ENCODE measurements at places on chromosomes 1 and 21.

DNA sequence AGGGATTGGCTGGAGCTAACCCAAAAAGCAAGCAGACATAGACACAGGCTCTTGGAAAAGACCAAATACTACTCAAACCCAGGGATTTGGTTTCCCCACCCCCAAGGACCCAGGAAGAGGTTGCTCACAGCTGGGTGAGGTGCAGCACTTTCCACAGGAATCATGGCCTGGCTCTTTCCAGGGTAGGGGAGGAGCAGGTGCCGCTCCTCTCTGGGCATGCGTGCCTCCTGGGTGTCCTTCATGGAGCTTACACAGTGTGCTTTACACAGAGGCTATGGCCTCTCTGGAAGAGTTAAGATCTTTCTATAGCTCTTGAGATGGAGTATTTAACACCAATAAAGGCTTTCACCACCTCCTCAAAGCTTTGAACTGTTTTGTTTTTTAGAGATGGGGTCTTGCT is 88.3 kb downstream of the CD58 start:
- DNase-seq = no peak

- no peak for DNase-seq
Observed at GRCh38 chr1:220875260-220875659, 4.0 kb upstream of the HLX start.

DNA sequence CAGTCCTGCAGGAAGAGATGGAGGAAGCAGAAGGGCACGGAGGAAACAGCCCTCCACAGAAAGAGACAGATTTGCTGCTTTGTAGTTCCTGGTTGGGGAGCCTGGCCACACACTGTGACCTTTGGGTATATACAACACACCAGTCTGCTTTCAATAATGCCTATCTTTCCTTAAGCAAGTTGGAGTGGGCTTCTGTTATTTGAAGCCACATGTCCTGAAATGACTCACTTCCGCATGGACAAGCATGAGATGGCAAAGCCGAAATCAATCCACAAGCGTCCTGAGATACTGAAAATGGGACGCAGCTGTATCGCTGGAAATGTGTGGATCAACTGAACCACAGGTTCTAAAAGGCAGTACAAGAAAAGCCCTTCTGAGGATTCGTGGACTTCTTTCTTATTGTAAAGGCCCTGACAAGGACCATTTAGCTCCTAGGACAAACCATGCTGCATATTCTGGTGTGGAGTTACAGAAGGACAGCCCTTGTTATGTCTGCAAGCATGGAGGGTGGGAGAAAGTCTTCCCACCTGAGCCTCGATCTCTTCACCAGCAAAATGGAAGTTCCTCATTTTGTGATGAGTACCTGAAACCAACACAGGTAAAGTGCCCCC is 22.7 kb upstream of the FHAD1 start:
- DNase-seq = no peak

- no peak for DNase-seq
Observed at GRCh38 chr1:94552071-94552586, 10.6 kb upstream of the F3 start.

DNA sequence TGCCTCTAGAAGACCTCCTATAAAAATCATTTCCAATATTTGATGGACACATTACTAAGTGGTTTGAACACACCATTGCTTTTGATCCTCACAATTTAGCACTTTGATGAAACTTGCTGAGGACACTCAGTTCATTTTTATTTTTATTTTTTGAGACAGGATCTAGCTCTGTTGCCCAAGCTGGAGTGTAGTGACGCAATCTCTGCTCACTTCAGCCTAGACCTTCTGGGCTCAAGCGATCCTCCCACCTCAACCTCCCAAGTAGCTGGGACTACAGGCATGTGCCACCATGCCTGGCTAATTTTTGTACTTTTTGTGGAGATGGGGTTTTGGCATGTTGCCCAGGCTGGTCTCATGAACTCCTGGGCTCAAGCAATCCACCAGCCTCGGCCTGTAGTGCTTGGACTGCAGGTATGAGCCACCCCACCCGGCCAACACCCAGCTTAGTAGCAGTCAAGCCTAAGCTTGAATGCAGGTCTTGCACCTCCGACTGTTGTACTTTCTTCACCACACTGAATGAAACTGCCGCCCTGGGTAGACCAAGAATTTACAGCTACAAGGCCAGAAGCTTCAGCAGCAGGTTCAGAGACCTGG is 24.8 kb upstream of the ATP2B4 start:
- no peak for DNase-seq

- no peak for DNase-seq
Observed at GRCh38 chr1:20964540-20965484, 177.7 kb upstream of the HP1BP3 start.

DNA sequence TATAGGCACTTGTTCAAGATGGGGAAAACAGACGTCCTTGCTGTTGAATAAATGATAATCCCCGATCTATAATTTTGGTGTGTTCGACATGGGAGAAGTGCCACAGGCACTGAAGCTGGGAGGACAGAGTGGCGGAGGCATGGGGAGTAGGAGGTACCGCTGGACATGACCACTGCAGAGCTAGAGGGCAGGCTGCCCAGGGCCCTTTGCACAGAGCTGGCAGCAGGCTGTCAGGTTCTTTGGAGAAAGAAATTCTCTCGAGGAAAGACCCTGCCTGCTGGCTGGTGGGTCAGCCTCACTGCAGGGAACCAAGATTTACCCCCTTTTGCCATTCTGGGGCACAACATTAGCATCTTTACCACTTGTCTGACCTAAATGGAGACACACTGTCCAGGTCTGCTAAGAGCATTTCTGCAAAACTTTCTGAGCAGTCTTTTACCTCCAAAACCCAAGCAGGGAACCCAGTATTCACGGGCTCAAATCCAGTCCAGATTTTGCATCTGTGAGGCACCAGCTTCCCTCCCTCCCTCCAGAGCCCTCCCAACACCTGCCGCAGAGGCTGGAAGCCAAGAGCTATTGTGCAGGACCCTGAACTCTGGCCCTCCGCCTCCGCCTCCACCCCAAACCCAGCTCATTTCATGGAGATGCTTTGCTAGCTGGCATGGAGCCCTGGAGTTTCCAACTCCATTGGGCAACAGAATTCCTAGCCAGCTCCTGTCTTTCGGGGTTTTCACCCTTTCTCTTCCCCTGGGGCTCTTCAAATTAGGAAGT is 142.3 kb downstream of the PLXNA2 start:
- no peak for DNase-seq

DNA sequence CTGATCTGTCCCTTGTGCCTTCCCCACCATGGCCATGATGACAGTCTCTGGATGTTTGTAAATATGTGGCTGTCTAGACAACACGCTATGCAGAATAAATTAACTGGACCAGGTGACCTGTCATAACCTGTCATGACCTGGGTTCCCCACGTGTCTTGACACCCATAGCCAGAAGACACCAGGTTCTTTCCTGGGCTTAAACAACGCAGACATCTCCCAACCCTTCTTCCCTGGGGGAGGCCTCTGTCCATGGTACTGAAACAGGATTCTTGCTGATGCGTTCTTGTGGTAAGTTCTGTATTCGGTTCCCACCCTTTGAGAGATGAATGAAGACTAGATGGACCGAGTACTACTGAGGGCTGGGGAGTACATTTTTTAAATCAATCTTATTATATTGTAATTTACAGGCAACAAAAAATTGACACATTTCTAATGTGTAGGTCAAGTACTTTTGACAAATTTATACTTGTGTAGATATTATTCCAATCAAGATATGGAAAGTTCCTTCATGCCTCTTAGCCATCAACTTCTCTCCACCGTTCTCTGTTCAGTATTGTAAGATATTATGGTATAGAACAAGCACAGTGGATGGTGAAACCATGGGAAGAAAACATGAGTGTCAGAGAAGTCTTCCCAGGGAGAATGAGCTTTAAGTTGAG is 738.8 kb downstream of the PTPRU start:
- DNase-seq = no peak

DNA sequence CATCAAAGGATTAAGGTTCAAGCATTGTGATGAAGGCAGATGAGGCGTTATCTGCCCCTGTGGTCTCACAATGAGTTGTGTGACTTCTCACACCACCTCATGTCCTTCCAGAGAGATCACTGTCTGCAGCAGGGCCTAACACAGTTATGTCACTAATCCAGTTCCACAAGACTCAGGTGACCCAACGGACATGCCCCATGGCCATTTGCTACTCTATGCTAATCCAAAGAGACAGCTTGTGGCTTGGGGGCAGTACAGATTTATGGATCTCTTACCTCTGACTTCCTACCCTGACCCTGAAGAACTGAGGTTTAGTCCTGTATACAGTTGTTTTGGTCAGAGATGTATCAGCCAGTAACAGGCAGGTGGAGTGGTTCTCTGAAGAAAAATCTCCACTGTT is 147.1 kb downstream of the GLUL start:
- DNase-seq = no peak

- DNase-seq = no peak
Observed at GRCh38 chr1:221268295-221268694, 389.1 kb downstream of the HLX start.

DNA sequence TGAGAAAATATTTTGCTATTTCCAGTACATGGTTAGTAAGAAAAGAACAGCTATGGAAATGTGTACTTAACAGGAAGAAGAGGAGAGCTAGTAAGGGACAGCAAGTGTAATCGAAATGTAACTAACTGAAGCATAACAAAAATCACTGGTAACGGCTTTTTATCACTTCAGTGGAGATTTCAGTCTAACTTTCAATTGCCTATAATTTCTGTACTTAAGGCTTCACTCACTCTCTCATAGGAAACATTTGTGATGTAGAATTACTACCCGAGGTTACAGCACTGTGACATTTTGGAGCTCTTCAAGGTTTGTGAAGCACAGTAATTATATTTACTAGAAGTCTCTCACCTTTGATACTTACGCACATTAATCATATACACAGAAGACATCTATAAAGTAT is 1119.1 kb downstream of the AMY1C start:
- DNase-seq = no peak

- no peak for DNase-seq
Observed at GRCh38 chr21:26136671-26137070, 33.9 kb downstream of the APP start.

- no peak for DNase-seq
Observed at GRCh38 chr21:29074007-29074376, 544 bp upstream of the CCT8 start.

- DNase-seq = no peak
Observed at GRCh38 chr1:227741166-227741870, 6.1 kb downstream of the SNAP47 start.

DNA sequence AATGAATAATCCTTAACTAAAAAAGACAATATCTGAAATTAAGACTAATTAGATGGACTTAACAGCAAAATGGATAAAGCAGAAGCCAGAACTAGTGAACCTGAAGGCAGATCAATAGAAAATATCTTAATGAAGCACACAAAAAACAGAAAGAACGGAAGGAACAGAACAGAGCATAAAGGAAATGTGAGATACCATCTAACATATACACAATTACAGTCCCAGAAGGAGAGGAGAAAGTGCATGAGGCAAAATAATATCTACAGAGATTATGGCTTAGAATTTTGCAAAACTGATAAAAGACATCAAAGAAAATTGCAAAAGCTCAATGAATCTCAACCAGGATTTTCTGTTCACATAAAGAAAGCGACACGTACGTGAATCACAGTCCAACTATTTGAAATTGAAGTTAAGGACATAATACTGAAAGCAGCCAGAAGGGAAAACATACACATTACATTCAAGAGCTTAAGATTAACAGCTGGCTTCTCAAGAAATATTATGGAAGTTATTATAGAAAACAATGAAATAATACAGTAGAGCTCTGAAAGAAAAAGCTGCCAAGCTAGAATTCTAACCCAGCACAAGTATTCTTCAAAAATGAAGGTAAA is 182.0 kb downstream of the CDC42BPA start:
- DNase-seq = no peak

- no peak for DNase-seq
Observed at GRCh38 chr1:246815693-246816270, 91.6 kb downstream of the SCCPDH start.

DNA sequence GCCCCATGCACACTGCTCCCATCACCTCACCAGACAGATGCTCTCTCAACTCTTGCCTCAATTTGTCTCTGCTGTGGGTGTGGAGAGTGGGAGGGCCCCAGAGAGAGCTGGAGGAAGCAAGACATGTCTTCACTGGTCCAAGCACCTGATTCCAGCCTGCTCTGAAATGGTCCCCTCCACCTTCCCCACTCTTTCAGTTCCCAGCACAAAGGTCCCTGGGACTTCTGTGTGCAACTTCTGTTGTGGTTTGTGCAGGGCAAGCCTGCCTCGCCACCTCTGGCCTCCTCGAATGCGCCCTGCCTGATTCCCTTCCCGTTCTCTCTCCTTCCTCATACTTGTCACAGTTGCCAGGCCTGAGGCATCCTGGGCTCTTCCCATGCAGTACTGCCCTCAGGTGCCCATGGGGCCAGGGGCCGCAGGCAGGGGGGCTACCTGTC is 119.3 kb downstream of the SYT2 start:
- no peak for DNase-seq

- no peak for DNase-seq
Observed at GRCh38 chr1:17538428-17539117, 925 bp upstream of the ARHGEF10L start.

DNA sequence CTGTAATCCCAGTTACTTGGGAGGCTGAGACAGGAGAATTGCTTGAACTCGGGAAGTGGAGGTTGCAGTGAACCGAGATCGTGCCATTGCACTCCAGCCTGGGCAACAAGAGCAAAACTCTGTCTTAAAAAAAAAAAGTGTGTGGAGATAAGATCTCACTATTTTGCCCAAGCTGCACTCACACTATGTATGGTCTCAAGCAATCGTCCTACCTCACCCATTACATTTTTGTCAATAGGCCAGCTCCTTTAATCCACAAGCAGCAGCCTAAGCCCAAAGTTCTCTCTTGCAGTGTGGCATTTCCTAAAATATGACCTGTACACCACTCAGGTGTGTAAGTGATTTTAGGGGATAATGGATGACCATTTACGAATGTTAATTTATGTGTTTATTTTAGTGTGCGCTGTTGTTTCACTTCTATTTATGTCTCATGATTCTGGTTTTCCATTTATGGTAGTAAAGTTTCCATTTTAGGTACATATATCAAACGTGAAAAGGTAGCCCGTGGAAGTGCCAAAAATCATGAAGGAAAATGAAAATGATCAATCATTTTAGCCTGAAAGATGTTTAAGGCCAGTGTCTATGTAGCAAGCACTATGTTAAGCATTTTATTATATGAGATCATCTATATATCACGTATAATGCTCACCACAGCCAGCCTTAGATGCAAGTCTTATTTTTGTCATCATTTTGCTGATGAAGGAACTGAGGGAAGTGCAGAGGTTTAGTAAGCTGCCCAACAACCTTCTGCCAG is 5.6 kb downstream of the LCK start:
- DNase-seq = no peak

GRCh38 chr1:65055747-65056146 is 89.4 kb upstream of the JAK1 start:
- DNase-seq = no peak

GRCh38 chr1:229457436-229457835 is 23.5 kb upstream of the ACTA1 start:
- no peak for DNase-seq

- DNase-seq = no peak
Observed at GRCh38 chr1:11924334-11925195, 1.7 kb downstream of the KIAA2013 start.

- DNase-seq = no peak
Observed at GRCh38 chr1:18109058-18109755, 1.6 kb downstream of the IGSF21 start.

Data from activated CD4-positive, alpha-beta T cell treated with anti-CD3 and anti-CD28 coated beads for 1 hour (primary cell).